ENCODE measurements at places on chromosomes 13 and 19.

GRCh38 chr13:73244467-73244866 lies 185.7 kb downstream of the KLF5 start:
- no peak for DNase-seq

- peak; percentile 81 for DNase-seq
Observed at GRCh38 chr19:10936661-10937084, 8.1 kb downstream of the TIMM29 start.

GRCh38 chr19:48203222-48203793 lies 32.8 kb downstream of the ZSWIM9 start:
- no peak for DNase-seq

DNA sequence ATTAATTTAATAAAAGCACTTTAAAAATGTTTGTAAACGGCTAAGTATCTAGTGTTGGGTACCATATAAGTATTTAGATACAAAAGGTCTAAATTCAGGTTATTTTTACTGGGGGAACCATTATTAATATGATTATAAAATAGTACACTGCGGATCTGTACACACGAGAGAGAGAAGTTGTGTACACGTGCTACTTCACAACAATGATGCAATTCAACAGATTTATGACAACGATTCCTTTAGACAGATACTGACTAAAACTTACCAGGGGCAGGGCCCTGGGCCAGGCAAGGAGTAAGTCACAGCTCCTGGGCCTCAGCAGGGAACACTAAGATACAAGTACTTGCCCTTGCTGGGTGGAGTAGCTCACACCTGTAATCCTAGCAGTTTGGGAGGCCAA lies 29.1 kb upstream of the TPTE2 start:
- no peak for DNase-seq

- DNase-seq = no peak
Observed at GRCh38 chr13:40169476-40169875, 497.0 kb downstream of the FOXO1 start.

DNA sequence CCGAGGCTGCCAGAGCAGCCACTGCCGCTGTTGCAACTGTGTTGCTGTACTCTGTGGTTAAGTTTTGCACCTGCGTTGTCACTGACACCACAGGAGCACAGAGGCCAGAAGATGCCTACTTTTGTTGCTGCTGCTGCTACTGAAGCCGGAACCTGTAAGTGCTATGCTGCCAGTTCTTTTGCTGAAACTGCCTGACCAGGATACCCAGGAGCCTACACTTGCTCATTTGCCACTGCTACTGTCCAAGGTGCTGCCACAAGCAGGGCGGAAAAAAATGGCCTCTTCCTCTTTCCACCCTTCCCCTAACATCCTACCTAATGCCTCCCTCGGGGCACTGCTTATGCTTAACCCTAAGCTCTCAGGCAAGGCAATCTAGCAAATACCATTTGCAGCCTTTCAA lies 29.0 kb upstream of the NBEA start:
- no peak for DNase-seq

DNA sequence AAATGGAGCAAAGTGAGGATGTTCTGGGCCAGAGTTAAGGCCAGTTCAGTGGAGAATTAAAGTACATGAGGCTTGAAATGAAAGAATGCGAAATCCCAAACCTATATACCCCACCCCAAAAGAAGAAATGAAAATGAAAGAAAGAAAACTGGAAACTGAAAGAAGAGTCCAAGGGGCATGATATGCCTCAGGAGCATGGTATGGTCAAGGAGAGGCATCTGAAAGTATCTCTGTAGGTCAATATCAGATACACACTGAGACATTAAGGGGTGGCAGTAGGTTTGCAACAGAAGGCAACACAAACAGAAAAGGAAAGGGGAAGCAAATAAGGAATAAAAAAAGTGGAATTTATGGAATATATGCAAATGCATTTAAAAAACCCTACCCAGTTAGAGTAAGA lies 166.5 kb downstream of the COG6 start:
- no peak for DNase-seq

DNA sequence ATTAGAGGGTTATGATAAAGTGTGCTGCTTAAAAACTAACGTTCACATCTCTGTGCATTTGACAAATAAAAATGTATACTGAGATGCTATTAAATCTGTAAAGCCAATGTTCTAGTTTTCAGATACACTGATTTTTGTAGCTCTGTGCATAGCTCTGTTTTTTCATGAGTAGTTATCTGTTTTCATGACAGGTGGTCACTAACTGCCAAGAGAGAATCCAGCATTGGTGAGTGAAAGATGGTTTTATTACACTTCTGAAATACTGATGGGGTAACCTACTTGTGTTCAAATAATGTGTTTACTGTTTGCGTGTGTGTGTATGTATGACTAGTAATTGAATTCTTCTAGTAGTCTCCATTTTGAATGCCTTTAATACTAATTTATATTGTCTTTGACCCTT lies 29.0 kb downstream of the URI1 start:
- DNase-seq = no peak

DNA sequence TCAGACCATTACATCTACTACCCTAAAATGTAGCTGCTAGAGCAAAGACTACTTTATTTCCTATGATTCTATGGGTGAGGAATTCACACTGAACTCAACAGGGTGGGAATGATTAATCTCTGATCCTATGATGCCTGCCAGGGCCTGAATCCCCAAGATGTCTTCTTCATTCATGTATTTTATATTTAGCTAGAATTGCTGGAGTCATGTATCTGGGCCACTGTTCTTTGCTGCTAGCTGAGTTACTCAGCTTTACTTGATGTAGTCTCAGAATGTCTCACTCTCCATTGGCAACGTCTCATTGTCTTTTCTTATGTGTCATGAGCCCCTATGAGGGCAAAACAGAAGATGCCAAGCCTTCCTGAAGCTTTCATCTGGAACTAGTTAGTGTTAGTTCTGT lies 21.1 kb downstream of the ZNF582 start:
- no peak for DNase-seq

- peak; percentile 58 for DNase-seq
Observed at GRCh38 chr19:10010247-10010691, at the start of gene COL5A3. Gene COL5A3 (minus strand): TSS chr19:10010504. CDS start chr19:10010385, 119 bp downstream.

DNA sequence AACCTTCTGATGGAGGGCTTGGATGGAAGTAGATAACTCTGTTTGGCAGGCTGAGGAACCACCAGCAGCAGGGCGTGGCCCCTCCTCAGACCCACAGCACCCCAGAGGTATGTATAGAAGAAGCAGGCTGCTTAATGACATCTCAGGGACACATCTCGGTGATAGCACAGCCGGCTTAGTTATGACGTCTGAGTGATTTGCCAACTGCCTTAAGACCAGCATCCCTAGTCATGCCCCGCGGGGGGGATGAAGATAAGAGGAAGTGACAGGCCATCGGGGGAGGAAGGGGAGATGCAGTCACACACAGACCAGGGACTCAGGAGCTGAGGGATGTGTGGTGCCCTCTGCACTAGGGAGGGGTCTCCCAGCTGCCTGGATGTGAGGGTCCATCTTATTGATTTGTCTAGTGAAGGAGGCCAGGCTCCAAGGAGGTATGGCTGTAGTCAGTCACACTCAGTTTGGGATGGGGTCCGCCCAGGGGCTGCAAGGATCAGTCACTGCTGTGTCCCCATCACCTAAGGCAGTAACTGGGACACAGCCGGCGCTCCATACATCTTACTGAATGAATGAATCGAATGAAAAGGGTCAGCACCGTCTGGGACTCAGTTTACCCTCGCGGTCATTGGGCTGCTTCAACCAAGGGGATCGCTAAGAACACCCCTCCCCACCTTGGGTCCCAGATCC lies 19.2 kb upstream of the ERCC1 start:
- DNase-seq = peak; percentile 59

GRCh38 chr19:34555447-34555846 lies 73.9 kb downstream of the WTIP start:
- no peak for DNase-seq

GRCh38 chr13:42696191-42696590 lies 85.2 kb upstream of the FAM216B start:
- DNase-seq = peak; percentile 80

DNA sequence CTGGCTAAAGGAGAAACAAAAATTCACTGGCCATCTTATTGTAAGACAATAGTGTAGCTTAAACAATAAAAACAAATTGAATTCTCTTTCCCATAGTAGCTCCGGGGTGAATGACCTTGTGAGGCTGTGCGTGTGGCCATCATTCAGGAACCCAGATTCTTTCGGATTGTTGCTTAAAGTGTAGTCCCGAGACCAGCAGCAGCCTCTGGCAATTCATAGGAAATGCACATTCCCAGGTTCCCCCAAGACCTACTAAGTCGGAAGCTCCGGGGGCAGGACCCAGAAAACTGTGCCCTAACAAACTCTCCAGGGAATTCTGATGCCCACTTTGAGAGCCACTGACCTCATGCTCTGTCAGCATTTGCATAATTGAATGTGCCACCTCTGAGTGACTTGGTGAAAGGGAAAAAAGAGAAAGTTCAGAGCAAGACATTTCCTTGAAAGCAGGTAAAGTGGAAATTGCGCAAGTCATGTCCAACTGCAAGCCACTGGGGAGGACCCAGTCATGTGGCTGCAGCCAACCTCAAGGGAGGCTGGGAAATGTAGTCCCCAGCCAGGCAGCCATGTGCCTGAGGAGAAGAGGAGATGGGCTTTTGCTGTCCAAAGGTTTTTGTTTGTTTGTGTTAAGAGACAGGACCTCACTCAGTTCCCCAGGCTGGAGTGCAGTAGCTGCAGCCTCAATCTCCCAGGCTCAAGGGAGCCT lies 50.7 kb upstream of the PNMA8B start:
- peak; percentile 14 for DNase-seq

GRCh38 chr19:2138061-2138728 lies 13.2 kb downstream of the AP3D1 start:
- no peak for DNase-seq

GRCh38 chr13:87274209-87274819 lies 396.9 kb upstream of the SLITRK5 start:
- DNase-seq = peak; percentile 47

DNA sequence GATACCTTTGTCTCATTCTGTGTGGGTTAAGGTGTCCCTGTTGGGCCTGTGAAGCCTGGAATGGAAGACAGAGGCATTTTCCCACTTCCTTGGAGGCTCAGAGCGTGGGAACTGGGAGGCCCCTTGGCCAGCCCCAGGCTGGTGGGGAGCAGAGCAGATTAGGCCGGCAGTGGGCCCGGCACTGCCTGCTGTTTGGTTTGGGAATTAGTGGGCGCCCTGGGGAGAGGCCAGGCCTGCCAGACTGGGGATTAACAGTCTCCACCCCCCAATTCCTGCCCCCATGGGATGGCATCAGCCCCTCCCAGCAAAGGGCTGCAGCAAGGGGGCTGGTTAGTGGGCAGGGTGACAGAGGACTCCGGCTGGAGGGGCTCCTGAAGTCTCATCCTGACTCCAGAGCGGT lies 3.1 kb upstream of the BEST2 start:
- no peak for DNase-seq

- no peak for DNase-seq
Observed at GRCh38 chr13:24746618-24747247, 17.2 kb upstream of the RNF17 start.

DNA sequence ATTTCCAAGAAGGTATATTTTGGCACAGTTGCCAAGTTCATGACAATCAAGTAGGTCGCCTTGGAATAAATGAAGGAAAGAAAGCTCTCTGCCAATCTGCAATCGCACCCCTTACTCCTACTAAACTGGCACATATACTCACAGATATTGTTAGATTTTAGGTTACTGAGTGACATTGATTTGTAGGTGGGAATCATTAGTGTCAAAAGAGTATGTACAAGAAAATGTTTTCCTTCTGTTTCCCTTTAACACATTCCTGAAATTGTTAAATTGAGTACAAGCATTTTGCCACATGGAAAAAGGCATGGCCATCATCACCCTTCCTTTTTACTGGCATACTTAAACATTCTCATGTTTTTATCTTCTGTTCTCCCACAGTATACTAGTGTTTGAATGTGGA lies 2868.3 kb upstream of the PCDH20 start:
- no peak for DNase-seq

- no peak for DNase-seq
Observed at GRCh38 chr19:876780-877314, 16.1 kb downstream of the MED16 start.

DNA sequence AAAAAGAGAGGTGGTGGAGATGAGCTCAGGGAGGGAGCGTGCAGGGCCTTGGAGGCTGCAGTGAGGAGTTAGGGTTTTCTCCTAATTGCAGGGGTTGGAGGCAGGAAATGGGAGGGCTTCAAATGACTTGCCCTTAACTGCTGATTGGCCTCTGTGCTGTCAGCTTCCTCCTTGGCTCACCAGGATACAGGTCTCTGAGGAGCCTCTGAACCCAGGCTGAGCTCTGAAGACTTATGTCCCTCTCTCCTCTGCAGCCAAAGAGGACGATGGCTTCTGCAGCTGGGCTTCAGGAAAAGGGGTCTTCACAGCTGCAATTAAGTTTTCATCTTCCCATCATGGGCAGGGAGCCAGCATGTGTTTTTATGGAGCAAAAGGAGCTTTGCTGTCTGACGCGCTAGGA lies 6.7 kb upstream of the RANBP3 start:
- no peak for DNase-seq

DNA sequence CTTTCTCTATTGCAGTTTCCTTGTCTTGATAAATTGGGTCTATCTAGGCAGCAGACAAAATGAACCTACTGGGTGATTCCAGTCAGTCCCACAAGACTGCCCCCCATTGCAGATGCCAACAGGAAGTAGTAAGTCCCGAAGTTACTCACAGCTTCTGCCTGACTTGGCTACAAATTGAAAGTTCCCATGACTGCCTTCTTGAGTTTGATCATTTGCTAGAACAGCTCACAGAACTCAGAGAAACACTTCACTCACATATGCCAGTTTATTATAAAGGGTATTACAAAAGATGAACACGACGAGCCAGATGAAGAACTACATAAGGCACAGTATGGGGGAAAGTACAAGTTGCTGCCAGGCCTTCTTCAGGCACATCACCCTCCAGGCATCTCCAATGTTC lies 50.0 kb downstream of the TEX26 start:
- DNase-seq = no peak

GRCh38 chr19:19217099-19217498 lies 5.3 kb downstream of the NCAN start:
- DNase-seq = peak; percentile 16

- DNase-seq = no peak
Observed at GRCh38 chr13:25118378-25118905, 22.5 kb downstream of the PABPC3 start.

- DNase-seq = no peak
Observed at GRCh38 chr13:72586518-72586917, 140.9 kb downstream of the MZT1 start.

DNA sequence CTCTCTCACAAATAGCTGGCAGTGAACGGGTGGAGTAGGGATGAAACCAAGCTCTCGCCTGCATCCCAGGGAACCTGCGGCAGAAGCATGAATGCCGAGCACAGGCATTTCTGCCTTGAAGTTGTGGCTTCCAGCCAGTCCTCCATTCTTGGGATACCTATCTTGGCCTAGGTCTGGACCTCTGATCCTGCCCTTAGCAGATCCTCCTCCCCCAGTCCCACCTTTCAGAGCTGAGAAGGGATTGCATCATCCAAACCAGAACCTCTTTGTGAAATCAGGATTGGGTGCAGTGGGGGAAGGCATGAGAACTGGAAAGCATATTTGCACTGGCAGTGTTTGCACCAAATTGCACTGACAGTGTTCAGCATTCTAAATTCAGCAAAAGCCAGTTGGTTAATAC lies 5.8 kb downstream of the ZNF780A start:
- no peak for DNase-seq
